Activated T-helper 1 cell treated with anti-CD3 and anti-CD28 coated beads, Interleukin-2, amount 50 U/mL, for 16 hours (primary cell): ENCODE measurements at places on chromosomes 7 and 10.

GRCh38 chr10:106712988-106713387 is 451.5 kb downstream of the SORCS1 start:
- no peak for DNase-seq

GRCh38 chr7:157926107-157926506 is 589.3 kb downstream of the DNAJB6 start:
- no peak for DNase-seq

DNA sequence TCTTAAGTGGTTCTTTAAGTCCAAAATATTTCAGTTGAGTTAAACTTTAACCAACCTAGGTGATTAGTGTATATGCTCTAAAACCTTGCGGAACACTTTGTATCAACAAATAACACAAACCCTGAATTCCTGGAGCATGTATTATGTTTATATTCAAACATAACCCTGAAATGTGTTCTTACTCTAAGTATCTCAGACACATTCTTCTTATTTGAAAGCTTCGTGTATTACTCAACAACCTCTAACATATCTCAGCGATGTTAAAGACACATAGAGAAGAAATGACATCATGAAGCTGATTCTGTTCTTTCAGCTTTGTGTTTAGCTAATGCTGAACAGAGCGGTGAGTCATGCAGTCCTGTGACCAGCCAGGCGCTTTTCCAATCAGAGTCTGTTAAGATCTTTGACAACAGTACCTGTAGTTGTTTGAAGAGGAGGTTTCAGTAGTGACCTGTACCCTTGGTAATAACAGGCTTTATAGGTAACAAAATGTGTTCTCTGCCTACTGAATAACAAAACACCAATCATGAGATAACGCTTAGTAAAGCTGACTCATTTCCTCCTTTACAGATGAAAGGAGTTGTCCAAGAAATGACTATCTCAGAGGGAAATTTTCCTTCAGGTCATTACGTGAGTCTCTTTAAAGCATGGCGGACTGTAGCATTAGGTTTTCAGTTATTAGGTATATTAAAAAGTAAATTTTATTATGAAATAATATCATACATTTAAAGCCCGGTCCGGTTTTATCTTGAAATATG is 67.3 kb upstream of the KLF6 start:
- DNase-seq: peak; percentile 53

DNA sequence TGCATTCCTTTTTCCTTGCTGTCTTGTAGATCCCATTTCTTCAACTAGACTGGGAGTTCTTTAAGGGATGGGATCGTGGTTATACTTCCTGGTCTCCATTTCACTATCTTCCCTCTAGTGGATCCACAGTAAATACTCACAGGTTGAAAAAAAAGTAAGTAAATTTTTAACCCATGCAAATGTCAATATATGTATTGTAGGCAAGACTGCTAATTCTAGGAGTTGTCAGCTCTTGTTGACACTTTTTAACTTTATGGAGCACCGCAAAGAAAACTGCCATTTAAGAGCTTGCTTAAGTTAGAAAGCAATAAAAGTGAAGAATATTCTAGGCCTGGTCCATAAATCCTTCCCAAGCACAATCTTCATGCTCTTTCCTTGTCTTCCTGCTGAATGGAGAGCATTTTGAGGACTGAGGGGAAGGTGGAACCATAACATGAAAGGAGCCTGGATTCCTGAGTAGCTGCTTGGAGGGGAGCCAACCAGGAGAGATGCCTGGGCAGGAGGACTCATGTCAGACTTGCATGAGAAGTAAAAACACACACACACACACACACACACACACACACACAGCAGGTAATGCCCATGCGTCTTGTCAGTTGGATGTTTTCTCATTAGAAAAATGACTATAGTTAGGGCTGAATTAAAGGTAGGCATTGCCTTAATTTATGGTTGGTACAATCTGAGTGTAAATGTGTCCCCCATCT is 32.2 kb downstream of the VWA2 start:
- no peak for DNase-seq

DNA sequence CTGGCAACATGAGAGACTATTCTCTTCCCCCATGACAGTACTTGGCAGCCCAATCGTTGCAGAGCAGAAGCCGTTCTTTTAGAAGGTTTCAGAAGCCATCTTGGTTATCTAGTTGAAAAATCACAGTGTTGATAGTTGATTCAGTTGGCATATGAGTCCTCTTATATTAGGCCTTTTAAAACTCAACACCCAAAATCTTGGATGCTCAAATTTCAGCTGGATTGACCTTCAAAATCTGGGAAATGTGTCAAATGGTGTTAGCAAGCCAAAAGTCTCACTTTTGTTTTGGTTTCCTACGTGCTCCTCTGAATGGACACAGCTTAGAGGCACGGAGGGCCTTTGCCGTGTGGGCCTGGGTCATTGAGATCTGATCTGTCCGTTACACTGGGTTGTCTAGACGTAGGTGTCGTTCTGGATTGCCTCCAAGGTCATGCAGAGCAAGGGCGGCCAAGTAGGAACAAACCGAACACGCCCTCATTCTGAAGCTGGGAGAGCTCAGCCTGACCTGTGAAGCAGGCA is 59.3 kb upstream of the BMPER start:
- DNase-seq: no peak
